Hematopoietic multipotent progenitor cell treated with erythropoietin and hydrocortisone succinate and interleukin-3 and kit ligand, for 6 days (in vitro differentiated cells): ENCODE measurements at places on chromosomes 1 and 21.

DNA sequence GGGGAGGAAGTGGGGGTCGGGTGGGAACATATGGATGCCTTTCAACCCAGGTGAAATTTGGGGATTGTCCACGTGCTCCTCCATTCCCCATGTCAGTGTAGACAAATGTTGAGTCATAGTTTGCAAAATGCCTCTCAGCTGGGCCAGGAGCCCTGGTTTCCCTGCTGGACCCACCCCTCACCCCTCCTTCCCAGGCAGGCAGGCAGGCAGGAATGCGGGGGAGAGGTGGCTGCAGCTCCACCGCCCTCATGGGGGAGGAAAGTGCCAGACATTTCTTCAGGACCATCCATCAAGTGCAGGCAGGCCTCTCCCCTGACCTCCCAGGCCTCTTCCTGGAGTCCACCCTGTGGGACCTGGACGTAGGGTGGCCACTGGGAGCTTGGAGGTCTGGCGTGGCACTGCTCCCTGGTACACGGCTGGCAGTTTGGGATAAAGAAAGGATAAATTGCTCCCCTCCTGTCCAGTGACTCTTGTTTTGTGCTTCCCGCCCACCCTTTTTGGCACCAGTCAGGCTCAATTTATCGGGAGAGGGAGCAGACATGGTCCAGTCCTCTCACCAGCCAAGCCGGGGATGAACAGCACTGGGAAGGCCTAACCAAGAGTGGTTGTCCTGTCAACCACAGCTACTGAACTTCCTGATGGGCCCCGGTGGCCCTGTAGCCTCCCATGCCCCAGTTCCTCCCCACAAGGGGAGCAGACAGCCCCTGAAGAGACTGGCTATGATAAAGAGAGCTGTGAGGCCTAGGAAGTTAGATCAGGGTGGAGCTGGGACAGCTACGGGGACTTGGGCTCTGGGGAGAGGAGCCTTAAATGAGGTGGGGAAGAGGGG, 18.9 kb downstream of the NPR1 start:
- DNase-seq = peak; percentile 61

DNA sequence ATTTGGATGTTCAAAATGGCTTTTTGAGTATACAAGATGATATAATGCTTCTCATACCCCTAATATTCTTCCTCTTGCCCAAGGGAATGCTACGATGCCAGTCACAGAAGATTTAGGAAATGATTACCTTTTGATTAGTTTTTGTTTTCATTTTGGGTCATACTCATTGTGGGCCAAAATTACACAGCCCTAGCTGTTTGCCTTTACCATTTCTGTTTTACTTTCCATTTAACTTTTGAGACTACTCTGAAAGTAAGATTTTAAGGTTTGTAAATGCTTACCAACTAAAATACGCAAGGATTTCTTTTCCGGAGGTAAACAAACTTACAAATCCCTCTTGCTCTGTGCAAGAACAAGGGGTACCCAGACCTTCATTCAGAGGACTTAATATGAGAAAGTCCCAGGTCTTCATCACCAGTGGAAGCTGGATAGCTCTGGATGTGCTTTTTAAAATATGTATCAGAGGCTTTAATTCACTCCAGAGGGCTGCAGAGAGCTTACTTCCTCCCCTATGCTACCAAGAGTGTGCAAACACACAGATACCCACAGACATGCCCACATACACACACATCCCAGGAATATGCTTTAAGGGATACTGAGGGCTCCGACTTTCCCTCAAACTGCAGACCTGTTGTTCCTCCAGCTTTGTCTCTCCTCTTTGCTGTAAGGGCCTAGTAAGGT, 631.4 kb downstream of the SMYD3 start:
- peak; percentile 13 for DNase-seq

DNA sequence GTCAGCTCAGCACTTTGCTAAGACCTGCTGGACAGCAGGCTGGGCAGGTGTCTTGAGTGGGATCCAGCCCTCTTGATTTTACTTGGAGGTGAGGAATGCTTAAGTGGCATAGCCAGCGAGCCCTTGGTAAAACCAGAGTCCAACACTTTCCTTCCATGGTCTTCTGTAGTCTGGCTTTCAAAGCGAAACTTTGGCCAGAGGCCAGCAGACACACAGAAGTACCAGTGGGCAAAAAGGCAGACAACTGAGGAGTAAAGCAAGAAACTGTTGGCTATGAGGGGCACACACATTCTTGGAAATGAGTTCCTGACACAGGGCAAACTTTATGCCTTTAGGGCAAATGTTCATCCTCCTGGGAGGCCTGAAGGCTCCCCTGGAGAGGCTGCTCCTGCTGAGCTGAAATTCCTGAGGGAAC, 281.0 kb upstream of the POU3F1 start:
- no peak for DNase-seq

- DNase-seq = no peak
Observed at GRCh38 chr1:36170643-36171412, 14.9 kb downstream of the MAP7D1 start.

DNA sequence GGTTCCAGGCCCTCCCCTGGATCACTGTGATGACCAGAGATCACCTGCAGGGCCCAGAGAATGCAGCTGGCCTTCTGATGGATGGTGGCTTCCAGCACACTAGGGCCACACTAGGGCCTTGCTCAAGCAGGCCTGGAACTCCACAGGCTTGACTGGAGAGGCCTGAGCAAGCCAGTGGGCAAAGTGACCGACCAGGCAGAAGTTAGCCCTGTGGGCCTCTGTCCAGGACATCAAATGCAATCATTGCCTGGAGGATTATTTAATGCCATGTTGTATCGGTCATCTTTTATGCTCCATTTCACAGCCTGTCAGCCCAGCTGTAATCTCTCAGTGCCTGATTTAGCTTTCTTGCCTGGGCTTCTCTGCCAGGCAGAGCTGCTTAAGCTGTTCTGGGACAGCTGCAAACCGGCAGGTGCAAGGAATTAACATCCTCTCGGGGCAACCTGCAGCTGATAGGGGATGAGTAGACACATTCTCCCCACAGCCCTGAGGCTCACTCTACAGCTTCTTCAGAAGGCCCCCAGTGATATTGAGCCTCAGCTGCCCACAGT, 17.7 kb downstream of the NENF start:
- DNase-seq = no peak

DNA sequence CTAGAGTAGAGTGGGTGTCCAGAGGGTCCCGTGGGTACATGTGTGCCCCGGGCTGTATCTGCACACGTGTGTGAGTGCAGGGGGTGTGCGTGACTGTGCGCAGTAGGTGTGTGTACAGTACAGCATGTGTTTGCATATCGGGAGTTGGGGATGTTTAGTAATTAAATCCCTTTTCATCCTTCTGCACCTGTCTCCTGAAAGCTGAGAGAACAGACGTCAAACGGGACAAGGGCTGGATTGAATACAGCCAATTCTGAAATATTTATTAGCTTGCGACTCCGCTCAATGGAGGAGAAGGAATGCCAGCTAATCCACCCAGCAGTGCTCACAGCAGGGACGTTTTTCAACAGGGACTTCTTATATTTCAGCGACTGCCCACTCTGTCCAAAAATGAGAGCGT, 44.7 kb upstream of the CASZ1 start:
- no peak for DNase-seq

DNA sequence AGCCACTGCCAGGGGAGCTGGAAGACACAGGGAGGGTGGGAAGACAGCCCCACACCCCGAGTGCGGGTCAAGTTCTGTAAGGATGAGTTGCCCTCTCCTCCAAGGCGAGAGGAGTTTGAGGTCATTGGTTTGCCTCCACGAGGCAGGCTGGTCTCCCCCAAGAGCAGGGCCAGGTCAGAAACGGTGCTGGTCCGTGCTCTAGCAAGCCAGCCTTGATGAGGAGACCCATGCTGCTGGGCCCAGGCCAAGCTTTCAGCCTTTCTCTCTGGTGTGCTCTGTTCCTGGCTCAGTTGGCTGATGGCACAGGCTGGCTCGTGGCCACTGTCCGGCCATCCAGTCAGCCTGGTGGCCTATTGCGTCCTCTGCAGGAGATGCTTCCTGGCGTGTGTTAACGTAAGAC, 12.0 kb upstream of the PCBP3 start:
- no peak for DNase-seq

DNA sequence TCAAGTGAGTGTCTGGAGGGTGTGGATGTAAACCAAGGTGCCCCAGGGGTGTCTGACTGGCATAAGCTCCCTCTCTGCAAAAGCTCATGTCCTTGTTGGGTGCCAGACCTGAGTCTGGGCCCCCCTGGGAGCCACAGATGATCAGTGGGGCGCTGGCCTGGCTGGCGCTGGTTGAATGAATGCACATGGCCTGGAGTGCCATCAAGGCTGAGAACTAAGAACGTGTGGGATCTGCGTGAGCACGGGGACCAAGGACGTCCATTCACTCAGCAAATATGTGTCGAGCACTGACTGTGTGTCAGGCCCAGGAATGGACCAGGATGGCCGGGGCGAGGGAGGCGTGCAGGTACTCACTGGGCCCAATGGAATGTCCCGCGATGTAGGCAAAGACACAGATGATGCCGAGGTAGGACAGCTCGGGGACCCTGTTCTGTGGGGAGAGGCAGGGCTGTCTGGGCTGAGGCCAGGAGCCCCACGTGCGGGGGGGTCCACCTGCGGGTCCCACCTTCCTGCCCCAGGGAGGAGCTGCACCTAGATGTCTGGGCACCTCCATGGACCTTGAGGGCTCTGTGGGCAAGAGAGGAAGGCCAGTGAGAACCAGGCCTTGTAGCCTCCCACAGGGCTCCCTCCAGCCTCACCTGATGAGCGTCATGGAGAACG, 19.1 kb downstream of the SLC2A7 start:
- no peak for DNase-seq

- no peak for DNase-seq
Observed at GRCh38 chr1:165884009-165884689, 56.7 kb downstream of the UCK2 start.

DNA sequence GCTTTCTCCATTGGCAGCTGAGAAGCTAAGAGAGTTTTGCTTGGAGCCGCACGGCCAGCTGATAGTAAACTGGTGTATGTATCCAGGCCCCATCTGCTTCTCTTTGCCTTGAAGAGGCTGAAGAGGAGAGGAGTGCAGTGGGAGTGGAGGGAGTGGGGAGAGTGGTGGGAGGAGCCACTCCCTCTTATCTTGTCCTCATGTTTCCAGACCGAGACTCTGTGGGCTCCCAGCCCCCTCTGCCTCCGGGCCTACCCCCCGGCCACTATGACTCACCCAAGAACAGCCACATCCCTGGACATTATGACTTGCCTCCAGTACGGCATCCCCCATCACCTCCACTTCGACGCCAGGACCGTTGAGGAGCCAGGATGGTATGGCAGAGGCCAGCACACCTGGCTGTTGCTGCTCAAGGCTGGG, 6.0 kb upstream of the LRRC71 start:
- peak; percentile 79 for DNase-seq
